Neural crest cell (in vitro differentiated cells): ENCODE measurements at places on chromosomes 5 and 9. TPM values are rescaled to one million over a fixed set of nuclear protein-coding genes. Genes with fewer than 3 reads are reported as not detected.
A peak's percentile ranks its signal among the peaks of the same experiment; 100 is the strongest.

DNA sequence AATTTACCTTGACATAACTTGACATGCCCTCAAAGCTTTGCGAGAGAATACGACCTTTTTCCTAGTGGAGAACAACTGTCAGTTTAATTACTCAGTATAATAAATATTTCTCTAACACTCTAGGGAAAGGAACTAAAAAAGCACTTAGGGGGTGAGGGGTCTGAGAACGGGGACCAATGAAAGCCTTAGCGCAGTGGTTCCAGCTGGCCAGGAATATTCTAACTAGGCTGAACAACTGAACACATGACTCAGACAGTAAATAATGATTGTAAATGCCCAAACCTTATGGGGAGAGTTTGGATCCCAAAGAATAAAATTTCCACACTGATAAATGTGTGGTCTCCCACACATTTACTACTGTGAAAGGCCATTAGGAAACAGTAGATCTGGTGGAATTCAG, 14.9 kb downstream of the MYO10 start:
- no peak for DNase-seq

DNA sequence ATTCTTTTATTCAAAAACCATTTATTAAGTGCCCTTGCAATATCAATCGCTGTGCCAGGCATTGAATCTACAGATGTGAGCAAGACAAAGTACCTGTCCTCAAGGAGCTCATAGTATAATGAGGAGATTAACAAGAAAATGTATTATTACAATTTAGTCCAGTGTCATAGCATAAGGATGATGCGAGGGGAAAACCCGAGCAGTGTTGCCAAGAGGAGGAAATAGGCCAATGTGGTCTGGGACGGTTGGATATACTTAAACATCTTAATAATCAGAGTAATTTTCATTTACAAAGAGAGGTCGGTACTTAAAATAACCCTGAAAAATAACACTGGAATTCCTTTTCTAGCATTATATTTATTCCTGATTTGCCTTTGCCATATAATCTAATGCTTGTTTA, 18.5 kb downstream of the CD274 start:
- no peak for DNase-seq

The KIF12 gene
- not detected in 2 replicates for total RNA-seq

DNA sequence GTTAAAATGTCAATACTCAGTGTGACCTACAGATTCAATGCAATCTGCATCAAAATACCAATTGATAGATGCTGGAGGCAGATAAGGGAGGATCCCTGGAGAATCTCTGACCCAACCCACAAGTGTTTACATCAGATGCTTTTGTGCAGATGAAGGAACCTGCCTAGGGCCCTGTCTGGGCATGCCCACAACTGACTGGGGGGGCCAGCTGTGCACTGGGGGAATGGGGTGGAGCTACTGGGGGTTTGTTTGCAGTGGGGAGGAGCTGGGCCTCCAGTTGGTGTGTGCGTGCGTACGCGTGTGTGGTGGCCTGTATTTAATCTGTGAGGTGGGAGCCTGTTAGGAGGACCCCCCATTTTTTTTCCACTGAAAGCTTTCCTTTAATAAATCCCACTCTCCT, 244.9 kb downstream of the TRIM36 start:
- DNase-seq, result no peak

GRCh38 chr5:134004626-134005416, at the start of gene VDAC1:
VDAC1 (minus strand) TSS chr5:134004975; CDS start chr5:133993012, 11,963 bp downstream.
- peak; percentile 64 for DNase-seq

DNA sequence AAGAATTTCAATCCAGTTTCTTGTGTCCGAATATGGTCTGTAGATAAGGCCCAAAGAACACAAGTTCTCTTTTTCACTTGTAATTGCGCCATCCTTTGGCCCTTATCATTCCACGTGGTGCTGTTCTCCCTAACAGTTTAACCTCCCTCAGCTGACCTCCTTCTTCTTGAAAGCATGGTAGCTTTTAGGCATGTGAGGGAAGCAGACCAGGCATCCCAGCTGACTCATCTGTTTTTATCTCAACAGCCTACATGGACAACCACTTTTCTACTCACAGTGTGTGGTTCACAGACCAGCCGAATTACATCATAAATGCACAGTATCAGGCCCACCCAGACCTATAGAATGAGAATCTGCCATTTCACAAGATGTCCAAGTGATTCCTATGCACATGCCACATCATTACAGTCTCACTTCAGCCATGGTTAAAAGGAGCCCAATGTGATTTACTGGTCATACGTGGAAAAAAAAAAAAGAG, 26.9 kb upstream of the PLIN2 start:
- no peak for DNase-seq

DNA sequence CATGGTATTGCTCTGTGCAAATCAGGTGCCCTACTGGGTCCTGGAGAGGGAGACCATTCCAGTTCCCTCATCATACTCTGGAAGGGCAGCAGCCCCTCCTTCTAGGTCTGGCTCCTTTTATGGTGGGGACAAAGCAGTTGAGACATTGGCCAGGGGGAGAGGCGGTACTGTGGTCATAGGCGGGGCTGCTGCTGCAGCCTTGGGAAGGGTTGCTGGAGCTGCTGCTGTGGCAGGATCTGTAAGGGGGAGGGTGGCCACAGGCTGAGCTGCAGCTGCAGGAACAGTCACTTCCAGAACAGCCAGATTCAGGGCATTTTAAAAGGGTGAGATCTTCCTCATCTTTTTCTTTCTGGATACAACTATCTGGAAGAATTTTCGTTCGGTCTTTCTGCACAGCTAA, 233.0 kb upstream of the SGCD start:
- no peak for DNase-seq

- DNase-seq, result no peak
Measured at GRCh38 chr9:221989-222776, 7.5 kb downstream of the DOCK8 start.

DNA sequence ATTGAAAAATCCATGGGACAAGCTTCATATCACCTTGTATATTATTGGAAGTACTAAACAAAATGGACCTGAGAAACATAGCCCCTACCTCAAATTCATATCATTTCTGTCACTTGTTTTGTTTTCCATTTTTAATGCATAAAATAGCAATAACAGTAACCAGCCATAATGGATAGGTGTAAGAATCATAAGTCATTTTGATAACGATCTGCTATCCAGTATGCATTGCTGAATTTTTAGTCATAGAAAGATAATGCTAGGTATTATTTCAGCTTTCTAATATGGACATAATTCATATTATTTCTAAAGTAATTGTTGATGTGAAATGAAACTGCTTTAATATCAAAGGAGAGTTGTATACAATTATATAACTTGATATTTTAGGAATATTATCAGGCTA, 1.1 kb upstream of the LRRC70 start:
- no peak for DNase-seq

The AGXT2 gene
- not detected in 2 replicates for total RNA-seq

- DNase-seq, result no peak
Measured at GRCh38 chr5:440401-441201, 2.4 kb upstream of the EXOC3 start.

The WDR55 gene
- total RNA-seq, result 23.6 and 24.0 TPM in 2 replicates

GRCh38 chr5:174828804-174829510, 104.6 kb downstream of the MSX2 start:
- no peak for DNase-seq

GRCh38 chr5:11182441-11183080, 421.5 kb upstream of the DAP start:
- peak; percentile 18 for DNase-seq

The NR2F1-AS1 gene
- total RNA-seq, result 52.4 and 53.1 TPM in 2 replicates

The GRM6 gene
- not detected in 2 replicates for total RNA-seq

The QRFP gene
- not detected in 2 replicates for total RNA-seq

GRCh38 chr5:113215401-113216060, 219.3 kb downstream of the TSSK1B start:
- no peak for DNase-seq

GRCh38 chr5:169350759-169351240, 49.9 kb upstream of the SLIT3 start:
- no peak for DNase-seq

DNA sequence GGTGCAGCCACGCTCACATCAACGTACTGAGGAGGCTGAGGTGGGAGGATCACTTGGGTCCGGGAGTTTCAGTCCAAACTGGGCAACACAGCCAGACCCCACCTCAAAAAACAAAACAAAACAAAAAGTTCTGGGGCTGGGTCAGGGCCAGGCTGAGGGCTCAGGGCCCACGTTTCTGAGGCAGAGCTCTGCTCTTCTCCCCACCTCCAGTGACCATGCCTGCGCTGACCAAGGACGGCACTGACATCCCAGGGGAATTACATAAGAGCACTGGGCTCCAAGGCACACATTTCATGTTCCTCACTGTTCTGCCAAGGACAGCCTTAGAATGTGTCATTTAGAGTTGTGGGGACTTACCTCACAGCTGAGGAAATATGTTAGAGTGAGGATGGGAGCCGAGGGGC, 40.4 kb upstream of the TESK1 start:
- DNase-seq, result no peak

DNA sequence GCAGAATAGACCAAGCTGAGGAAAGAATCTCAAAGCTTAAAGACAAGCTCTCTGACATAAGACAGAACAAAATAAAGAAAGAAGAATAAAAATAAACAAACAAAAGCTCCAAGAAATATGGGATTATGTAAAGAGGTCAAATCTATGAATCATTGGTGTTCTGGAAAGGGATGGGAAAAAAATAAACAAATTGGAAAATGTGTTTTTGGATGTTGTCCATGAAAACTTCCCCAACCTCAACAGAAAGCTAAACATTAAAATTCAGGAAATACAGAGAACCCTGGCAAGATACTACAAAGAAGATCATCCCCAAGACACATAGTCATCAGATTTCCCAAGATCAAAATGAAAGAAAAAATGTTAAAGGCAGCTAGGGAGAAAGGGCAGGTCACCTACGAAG, 662.0 kb upstream of the CDH18 start:
- DNase-seq, result no peak

GRCh38 chr5:32880796-32881195, 169.7 kb downstream of the NPR3 start:
- DNase-seq, result no peak

- no peak for DNase-seq
Measured at GRCh38 chr9:137411645-137412380, 11.1 kb downstream of the EXD3 start.

The PIP5K1B gene
- total RNA-seq, result 5.9 and 6.5 TPM in 2 replicates

GRCh38 chr5:161546095-161546469, 443 bp downstream of the GABRB2 start:
- peak; percentile 2 for DNase-seq

The GABRA1 gene
- total RNA-seq, result not detected in 2 replicates

- DNase-seq, result no peak
Measured at GRCh38 chr9:108543251-108543778, 312.5 kb downstream of the ACTL7B start.

DNA sequence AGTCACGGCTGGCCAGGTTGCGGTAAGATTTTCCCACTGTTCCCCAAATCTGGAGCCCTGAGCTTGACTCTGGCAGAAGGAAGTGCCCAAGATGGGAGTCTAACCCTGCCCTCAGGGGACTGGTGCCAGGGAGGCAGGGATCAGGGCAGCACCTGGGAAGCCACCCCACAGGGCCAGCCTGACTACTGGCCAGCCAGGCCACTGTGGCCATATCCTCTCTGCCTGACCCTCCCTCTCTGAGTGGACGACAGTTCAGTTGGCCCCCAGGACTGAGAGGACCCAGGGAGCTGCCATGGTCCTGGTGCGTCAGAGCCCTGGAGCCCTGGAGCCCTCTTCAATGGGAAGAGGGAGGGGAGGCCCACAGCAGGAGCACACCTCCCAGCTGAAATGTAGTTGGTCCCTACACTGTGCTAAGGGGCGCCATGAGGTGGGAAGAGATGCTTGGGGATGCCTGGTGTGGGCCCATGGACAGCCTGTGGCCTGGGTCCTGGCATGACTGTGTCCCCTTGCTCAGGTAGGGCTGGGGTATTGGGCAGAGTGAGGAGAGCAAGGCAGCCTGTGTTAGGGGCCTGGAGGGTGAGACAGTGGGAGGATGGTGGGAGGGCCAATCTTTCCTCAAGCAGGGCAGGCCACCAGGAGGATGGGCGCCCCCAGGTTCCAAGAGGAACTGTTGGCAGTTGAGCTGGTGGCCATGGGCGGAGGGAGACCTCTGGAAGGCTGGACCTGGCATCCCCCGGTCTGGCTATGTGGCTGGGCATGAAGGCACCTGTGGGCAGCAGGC, 81.1 kb downstream of the PHF2 start:
- no peak for DNase-seq

GRCh38 chr9:138116521-138116920, 238.9 kb downstream of the CACNA1B start:
- DNase-seq, result no peak

DNA sequence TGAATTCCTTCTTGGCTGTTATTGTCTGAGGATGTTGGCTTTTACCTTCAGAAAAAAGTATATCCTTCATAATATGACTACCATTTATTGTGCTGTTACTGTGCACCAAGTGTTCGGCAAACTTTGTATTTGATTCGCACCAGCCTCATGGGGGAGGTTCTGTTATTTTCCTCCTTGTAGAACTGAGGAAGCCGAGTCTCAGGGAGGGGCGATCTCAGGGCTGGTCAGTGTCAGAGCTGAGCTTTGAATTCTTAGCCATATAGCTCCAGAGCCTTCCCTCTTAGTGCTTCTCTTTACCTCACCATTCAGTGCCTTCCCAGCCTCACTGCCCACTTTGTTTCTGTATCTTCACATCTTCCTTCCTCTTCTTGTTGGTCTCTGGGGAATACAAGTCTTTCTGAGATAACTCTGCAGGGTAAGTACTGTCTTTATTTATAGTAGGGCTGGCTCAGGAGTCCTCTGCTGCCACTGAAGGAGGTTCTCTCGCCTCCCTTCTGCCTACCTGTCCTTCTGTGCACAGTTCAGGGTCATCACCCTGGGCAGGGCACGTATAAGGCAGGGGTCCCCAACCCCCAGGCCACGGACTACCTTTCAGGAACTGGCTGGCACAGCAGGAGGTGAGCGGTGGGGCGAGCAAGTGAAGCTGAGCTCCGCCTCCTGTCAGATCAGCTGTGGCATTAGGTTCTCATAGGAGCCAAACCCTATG, 48.4 kb downstream of the GALNT10 start:
- DNase-seq, result no peak

DNA sequence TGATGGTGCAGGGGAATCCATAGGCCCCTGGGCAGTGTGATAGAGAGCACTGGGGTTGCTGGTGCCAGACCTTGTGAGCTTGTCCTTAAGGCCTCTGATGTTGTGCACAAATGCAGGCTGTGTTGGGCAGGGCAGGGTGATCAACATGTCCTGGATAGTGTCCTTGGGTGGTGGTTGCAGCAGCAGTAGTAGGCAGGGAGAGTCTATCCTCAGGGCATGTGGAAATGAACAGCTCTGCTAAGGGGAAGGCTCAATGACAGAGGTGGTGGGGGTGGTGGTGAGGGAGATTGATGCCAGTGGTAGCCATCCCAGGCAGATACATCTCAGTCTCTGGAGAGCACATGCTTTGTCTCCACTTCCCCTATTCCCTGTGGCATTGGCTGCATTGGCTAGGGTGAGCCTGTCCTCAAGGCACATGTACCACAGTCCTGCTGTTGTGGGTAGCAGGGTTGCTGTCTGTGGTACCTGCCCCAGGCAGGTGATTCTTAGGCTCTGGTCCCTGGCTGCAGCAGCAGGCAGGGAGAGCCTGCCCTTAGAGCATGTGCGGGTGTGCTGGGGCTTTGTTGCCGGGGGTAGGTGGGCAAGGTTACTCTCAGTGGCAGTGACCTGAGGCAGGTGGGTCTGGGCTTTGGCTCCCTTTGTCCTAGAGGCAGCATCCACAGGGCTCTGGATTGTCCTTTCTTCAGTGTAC, 111.1 kb downstream of the WDR70 start:
- no peak for DNase-seq

GRCh38 chr5:9405196-9405754, 140.6 kb downstream of the SEMA5A start:
- no peak for DNase-seq
